ENCODE measurements at places on chromosomes 11 and 22.

GRCh38 chr22:25722626-25723025 is 19.4 kb upstream of the MYO18B start:
- no peak for DNase-seq

DNA sequence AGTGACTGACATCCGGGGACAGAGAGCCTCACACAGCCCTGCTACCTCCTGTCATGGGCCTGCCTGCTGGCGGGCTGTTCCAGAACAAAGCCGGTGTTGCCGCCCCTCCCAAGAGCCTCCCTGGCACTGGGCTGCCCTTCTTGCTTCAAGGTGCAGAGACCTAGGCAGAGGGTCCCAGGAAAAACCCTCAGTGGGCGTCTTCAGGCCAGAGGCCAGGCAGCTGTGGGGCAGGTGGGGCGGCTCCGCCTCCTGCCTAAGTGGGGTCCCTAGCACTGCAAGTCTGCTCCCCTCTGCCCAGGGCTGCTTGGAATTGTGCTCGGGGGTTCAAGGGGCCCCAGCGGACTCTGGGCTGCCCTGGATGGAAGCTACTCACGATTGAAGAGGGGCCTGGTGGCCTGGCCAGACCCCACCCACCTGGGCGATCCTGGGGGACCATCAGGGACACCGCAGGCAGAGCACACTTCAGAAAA is 20.4 kb upstream of the GNB1L start:
- DNase-seq = no peak

- no peak for DNase-seq
Observed at GRCh38 chr11:89437317-89437716, 53.9 kb downstream of the NOX4 start.

DNA sequence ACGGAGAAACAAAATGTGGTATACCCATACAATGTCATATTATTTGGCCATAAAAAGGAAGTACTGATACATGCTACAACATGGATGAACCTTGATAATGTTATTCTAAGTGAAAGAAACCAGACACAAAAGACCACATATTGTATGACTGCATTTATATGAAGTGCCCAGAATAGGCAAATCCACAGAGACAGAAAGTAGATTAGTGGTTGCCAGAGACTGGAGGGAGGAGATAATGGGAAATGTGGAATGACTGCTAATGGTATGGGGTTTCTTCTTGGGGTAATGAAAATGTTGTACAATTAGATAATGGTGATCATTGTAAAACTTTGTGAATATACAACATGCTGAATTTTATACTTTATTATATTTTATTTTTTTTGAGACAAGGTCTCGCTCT is 5.6 kb upstream of the SLC43A1 start:
- DNase-seq = no peak

DNA sequence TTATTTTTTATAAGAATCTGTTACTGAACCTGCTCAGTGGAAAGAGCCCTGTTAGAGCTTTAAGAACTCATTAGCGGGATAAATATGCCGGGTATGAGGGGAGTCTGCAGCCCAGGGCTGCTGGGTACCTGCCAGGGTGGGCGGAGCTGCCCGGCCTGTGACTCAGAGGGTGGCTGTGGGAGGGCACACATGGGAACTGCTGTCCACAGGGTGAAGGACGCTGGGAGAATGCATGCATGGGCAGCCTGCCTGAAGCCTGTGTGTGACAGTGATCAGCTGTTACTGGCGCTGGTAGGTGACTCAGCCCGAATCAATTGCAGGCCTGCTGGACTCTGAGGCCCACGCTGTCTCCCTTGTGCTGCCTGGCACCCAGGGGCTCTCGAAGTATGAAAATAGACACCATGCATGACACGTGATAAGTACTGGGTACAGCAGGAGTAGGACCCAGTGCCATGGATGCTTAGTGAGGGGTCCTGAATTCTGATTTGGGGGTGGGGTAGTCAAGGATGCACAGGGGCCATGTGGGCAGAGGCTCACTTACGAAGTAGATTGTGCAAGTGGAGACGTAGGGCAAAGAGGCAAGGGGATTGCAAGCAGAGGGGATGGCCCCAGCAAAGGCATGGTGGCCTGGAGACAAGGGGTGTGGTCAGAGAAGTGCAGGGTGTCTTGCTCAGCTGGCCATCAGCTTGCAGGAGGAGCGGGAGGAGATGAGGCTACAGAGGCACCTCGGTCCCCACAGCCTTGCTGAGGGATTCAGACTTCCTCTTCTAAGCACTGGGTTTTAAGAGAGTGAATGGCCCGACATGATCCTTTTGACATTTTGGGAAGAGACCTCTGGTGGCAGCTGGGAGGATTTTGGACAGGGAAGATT is 36.5 kb downstream of the GRIK4 start:
- DNase-seq = no peak

DNA sequence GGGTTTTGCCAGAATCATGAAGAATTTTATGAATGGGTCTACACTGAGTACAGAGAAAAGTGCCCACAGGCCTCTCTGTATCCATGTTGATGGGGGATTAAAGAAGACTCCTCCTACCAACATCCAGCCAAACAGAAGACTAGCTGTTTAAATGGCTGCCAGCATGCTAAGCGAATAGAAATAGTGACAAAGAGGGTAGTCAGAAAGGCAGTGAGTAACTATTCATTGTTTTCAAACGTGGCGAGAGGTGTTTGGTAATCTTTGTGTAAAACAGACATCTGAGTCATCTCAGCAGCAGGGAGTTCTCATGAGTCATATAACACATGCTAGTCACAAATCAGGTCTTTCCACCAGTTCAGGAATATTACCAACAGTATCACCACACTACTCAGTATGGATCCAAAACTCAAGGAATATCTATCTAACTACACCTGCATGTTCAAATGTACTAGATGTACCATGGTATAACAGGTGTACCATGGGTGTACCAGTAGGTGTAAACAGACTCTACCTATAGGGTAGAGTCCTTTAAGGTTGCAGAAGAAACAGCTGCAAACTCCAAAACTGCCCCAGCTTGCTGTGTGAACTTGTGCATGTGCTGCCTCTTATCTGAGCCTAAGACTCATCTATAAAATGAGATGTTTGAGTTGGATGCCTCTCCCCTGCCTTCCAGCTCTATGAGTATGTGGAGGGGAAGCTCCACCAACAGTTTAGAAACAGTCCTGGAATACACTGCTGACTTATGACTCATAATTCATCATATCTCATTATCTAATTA is 82.0 kb downstream of the SLC1A2 start:
- no peak for DNase-seq
